ENCODE measurements at places on chromosomes 1 and 21. TPM values are rescaled to one million over a fixed set of nuclear protein-coding genes. Genes with fewer than 3 reads are reported as not detected.

Gene LHX8
- total RNA-seq = not detected

Gene VWA5B1
- not detected for total RNA-seq

Gene CBR3
- total RNA-seq = 23.2 TPM

Gene S100A4
- total RNA-seq = 1,445 TPM

Gene AMY2A
- total RNA-seq = not detected
